Mucosa of gallbladder (tissue), 1 donor: ENCODE measurements at places on chromosomes 12 and 14. TPM values are rescaled to one million over a fixed set of nuclear protein-coding genes. Genes with fewer than 3 reads are reported as not detected.
A peak's percentile ranks its signal among the peaks of the same experiment; 100 is the strongest.

DNA sequence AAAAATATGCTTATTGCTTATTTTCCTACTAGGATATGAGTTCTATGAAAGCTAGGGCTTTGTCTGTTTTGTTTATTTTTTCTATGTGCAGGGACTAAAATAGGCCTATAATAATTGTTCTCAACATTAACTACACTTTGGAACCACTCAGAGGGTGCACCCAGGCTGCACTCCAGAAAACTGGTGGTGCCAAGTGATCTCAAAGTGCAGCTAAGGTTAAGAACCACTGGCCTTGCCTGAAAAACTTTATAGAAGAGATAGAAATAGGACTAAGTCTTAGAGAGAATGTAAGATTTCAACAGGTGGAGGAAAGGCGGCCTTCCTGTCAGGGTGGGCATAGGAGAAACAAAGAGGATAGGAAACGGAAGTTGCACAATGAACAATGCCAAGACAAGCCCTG is 37.7 kb upstream of the NR1H4 start:
- DNase-seq = no peak

DNA sequence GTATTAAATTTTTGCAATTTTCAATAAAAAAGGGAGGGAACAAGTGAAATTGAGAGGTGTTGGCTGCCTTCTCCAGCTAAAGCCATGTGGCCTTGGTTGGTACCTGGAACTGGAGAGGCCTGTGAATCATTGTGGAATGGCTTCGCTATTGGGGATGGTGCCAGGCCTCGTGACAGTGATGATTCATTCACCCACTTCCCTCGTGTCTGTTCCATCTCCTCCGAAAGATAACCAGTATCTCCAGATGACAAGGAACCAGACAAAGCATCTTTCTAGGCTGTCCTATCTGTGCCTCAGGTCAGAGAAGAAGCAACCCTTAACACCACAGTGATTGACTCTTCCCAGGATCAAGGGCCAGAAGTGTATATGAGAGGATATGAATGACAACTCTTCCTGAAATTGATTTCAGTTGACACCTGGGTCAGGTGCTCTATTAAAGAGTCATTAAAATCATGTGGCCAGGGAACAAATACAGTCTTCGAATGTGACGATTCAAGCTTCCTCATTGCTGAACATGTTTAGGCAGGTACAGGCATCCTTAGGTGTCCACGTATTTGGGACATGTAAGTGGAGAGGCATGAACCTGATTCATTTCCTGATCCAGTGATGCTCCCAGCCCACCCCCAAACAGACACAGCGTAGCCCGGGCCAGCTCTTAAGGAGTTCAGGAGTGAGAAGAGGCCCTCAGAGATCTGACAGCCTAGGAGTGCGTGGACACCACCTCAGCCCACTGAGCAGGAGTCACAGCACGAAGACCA is at the start of gene RNASE7:
TSS of gene RNASE7 (plus strand) at position 687 of the 758 bp plus-strand sequence. CDS start 631 bp downstream, outside the sequence.
- DNase-seq = peak; percentile 81

GRCh38 chr14:53979747-53980642 is 23.4 kb upstream of the BMP4 start:
- no peak for DNase-seq

GRCh38 chr14:51951656-51952055 is 37.7 kb upstream of the RTRAF start:
- no peak for DNase-seq

DNA sequence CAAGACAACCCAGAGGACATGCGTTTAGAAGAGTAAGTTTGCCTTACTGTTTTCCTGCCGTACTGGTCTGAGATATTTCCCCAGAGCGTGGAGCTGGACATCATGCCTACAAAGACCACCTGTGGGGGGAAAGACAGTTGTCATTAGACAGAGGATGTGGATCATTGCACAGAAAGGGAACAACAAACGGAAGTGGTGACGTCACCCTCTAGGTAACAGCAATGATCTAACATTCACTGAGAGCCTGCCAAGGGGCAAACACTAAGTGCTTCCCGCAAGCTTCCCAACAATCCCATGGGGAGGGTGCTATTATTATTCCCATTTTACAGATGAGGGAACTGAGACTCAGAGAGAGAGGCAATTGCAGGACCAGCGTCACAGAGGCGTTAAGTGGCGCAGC is 48.5 kb downstream of the SVOP start:
- DNase-seq = no peak

NRDE2 gene
- total RNA-seq = 32.5 TPM

RNU4-1 gene
- 1,216 TPM for total RNA-seq
